ENCODE measurements at places on chromosomes 5 and 9.
A peak's percentile ranks its signal among the peaks of the same experiment; 100 is the strongest.

DNA sequence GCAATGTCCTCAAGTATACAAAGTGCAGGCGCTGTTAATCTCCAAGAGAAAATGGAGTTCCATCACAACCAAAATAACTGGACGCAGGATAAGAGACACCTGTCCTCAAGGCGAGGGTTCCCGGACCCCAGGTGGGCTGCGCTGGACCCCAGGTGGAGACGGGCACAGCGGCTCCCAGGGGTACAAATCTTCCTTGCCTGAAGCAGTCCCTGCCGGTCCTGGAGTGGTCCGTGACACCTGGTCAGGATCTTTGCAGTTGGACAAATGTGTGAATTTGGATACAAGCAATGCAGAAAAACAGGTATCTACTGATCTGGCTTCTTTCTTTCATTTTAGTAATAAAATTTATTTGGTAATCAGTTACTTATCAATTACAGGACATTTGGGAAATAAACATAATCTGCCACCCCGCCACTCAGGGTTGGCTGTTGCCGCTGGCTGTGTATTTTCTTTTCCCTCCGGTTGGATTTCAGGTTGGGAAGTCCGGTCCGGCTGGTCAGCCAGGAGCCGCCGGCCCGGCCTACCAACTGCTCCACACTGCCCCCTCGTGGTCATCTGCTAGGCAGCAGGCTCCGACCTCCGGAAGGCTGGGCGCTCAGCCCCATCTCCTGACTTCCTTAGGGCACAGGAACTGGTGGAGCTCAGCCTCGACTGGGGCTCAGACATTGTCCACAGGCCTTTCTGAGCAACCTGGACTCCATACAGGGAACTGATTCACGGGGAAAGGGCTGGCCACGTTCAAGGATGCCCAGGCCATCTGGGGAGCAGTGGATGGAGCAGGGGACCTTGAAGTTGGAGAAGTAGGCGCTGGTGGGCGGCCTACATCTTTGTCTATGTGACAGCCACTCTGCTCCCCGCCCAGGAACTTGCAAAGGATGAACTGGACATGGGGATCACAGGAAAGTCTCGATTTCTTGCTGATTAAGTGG is 43.4 kb downstream of the NXNL2 start:
- peak; percentile 87 for DNase-seq

DNA sequence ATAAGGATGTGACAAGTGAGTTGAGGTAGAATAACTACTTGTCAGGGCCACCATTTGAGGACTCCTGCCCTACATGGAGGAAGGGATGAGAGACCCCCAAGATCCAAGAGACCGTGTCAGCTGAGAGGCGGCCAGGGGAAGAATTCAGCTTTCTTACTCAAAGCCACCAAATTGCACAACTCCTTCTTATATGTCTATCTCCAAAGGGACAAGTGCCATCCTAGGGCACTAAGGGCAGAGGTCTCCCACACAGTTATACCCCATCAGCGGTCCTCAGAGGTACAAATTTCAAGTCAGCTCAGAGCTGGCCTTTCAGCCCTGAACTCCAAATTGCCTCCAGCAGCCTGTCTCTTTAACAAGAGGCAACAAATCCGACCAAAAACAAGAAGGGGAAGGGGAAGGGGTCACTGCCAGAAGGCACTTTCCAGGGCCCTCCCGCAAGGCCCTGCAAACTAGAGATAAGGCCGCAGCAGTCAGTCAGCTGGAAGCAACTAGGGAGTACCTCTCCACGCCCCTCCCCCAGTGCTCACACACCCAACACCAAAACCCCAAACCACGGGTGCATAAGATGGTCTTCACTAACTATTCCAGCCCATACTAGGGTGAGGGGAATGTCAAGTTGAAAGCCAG is 6.1 kb upstream of the STOML2 start:
- no peak for DNase-seq

DNA sequence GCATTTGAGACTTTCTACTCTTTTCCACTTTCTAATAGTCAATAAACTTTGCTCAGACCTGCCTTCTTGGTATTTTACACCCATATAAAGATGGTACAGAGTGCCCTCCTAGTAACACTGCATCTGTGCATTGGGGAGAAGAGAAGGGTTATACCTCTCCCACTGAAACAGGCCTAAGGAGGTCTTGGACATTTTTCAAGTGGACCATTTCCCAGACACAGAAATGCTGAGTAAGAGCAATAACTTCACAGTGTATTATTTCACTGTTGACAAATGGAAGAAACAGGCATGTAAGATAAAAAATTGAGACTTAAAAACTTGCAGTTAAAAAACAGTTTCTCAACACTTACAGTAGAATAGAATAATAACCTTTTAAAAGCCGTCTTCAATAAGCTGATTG is 1224.0 kb upstream of the CDH18 start:
- DNase-seq = no peak

- no peak for DNase-seq
Measured at GRCh38 chr5:157295247-157295646, 29.3 kb downstream of the CYFIP2 start.

DNA sequence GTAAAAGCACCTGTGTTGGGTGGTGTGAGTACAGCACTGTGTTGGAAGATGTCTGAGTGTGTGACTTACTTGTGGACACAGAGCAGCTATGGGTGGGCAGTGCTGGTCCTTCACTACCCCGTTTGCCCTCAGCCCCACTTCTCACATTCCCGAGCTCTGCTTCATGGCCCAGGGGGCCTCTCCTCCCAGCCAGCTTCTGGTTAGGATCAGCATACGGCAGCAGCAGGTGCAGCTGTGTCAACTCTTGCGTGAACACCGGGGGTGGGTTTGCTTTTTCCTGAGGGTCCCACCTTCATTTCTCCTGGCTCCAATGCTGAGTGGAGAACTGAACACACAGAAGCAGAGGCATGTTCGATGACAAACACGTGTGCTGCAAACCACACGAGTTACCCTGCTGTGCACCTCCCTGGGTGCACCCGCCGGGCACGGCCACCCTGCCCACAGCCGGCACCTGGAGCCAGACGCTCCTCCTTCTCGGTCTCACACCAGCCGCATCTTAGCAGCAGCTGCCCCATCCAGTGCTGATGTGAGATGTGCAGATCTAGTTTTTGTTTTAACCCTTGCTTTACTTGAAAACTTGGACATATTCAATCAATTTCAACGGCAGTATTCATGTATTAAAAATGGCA is 14.9 kb upstream of the SLC6A3 start:
- no peak for DNase-seq

DNA sequence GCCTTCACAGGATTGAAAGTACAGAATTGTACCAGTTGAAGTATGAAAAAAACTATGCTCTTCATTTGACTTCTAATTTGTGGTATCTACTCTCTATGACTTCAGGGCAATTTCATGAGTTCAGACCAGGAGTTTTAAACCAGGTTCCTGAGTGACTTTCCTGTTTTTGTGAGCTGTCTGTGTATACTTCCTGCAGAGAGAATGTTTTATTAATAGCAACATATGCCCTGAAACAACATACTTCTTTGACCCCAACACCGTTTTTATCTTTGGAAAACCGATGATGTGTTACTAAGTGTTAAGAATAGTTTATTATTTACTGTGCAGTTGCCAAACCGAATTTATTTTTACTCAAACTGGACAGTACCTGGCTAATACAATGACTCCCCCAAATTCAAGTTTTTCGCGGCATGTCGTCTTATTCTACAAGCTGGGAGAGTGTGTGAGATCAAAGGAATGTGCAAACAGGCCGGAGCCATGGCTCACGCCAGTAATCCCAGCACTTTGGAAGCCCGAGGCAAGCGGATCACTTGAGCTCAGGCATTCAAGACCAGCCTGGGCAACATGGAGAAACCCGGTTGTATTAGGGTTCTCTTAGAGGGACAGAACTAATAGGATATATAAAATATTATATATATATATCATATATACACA is 58.7 kb upstream of the ERBIN start:
- DNase-seq = no peak

DNA sequence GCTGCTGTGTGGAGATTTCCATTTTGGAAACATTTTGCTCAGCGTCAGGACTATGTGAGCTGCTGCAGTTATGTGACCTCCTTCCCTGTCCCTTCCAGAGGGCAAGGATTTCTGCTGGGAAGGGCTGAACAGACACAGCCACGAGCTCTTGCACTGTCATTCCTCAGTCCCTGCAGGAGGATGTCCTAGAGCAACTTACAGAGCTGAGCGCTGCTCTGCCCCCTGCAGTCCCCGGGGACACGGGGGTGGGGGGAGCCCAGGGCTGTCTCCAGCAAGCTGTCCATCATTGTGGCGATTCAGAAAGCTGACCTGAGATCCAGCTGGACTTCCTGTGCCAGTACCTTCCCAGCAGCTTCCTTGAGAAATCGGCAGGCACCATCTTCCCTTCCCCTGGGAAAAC is 28.0 kb upstream of the MAP1B start:
- no peak for DNase-seq
